ENCODE measurements at places on chromosomes 1 and 21.

DNA sequence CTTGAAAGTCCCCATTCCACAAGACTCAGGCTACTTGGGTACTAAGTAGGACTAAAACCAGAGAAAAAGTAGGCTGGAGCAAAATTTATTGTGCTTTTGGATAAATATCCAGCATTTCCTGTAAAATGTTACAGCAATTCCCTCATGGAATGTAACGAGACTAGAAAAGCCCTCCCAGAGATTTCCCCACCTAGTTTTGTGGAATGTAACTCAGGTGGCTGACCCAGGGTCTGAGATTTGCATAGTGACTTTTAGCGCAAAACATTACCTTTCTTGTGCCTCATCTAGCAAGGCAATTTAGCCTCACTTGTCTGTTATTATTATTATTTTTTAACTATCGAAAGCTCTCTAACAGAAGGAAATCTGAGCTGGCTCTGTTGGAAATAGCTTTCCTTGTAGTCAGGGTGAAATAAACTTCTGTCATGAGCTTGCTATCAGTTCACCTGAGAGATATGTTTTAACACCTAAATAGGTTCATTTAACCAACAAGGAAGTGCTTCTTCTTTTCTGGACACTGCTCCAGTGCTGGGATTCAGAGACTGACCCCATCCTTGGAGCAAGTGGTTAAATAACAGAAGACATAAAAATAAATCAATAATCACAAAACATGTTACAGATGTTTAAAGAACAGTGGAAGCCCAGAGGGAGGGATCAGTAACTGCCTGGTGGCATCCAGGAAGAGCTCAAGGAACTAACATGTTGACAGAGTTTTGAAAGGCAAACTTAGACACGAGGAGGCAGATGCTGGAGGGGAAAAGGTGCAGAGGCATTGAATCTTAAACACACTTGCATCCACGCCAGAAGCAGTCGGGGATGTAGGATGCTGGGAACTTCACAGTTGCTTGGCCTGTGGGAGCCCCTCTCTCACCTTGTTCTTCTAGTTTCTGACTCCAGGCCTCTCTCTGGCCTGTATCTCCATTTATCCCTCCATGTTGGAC lies 68.3 kb upstream of the RHOU start:
- DNase-seq, result no peak

DNA sequence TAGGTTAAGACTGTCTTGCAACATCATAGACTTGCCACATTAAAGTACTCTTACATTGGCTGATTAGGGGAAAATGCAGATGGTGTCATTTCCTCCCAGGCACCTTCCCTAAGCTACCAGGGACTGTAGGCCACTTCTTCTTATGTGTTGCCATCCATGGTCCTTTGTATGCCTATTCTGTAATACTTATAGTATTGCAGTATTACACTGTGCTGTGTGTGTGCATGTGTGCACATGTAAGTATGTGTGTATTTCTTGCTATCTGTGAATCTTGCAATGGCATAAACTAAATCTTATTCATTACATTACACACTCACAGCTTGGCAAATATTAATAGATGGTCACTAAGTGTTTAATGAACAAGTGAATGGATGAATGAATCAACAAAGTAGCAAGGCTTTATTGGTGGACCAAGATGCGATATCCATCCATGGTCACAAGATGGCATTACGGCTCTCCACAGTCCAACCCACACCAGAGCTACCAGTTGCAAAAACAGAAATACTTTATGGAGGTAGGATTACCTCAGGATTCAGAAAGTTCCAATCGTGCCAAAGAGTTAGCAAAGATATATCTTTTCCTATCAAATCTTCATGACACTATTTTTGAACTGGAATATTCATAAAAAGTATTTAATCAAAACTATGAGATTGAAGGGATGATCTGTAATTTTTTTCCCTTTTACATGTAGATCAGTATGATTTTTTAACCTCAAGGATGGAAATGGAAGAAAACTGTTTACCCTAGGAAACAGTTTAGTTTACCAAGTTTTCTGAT lies 160.2 kb downstream of the DENND1B start:
- DNase-seq, result peak; percentile 21

DNA sequence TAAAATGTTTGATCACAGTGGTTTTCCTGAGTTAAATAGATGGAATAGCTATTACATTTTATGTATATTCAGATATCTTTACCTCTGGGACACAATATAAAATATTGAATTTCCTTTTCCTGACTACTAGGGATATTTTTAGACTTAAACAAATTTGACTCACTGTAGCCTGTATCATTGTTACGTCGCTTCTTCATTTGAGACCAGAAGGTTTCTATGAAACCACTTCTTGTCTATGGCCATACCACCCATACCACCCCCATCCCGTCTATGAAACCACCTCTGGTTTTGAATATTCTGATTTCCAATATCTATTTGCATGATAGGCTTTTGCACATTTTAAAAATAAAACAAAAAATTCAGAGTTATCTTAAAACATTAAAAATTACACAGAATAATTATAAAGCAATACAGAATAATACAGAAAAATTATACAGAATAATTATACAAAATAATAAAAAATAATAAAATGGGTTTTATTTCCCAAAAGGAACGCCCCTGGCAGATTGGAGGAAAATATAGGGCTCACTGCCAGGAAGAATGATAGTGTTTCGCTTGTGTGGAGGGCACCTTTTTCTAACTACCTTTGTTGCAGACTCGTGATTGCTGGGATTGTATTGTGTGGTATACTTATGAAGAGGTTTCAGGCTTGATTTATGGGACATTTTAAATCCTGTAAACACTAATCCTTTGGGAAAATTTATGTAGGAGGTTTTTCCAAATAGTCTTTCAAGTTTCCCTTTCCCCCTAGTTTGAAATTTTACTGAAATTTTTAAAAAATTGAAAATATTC lies 4.7 kb downstream of the SPEN start:
- peak; percentile 19 for DNase-seq

- no peak for DNase-seq
Observed at GRCh38 chr1:52268372-52268771, 97.6 kb downstream of the CC2D1B start.

GRCh38 chr1:155256058-155256852 lies 972 bp upstream of the ENTREP3 start:
- no peak for DNase-seq

DNA sequence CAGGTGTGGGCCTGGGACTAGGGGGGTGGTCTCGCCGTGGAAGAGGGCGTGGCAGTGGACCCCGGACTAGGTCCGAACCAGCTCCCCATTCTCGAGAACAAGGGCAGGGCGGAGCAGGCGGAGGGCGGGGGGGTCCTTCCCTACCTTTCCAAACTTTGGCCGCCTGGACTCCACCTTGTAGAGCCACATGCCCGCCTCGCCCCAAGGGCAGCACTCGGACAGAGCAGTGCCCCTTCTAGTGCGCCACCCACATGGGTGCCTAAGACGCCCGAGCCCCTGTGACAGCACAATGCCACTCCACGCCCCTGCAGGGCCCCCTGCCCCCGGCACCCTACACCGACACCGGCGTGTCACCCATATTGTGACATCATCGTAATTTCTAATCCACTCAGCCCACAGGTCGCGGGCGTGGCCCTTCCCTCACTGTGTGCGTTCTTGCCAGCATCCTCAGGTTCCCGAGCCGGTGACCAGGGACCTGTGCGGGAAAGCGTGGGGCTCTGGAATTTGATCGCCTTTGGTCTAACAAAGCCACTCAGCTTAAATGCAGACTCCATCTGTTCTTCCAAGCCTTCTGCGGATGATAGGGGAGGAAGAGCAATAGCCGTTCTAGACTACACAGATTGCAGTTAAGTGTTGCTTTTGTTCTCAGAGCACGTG lies 553 bp upstream of the STMN1 start:
- peak; percentile 44 for DNase-seq

DNA sequence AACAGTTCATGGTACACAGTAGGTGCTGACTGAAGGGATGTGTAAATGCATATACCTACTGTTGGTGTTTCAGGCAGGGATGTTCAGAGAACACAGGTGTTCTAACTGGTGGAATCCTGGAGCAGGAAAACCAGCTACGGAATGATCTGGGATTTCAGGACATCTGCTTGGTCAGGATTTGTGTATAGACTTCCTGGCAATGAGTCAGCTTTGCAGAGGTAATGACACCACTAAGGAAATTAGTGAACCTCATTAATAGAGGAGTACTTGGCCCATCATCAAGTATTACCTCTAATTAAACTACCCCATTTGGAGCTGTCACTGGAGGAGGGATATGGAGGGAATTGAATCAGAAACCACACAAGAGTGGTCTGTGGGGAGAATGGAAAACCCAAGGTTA lies 7.3 kb downstream of the MRPL37 start:
- DNase-seq, result no peak

- DNase-seq, result no peak
Observed at GRCh38 chr1:1908506-1908791, 6.6 kb upstream of the CALML6 start.

DNA sequence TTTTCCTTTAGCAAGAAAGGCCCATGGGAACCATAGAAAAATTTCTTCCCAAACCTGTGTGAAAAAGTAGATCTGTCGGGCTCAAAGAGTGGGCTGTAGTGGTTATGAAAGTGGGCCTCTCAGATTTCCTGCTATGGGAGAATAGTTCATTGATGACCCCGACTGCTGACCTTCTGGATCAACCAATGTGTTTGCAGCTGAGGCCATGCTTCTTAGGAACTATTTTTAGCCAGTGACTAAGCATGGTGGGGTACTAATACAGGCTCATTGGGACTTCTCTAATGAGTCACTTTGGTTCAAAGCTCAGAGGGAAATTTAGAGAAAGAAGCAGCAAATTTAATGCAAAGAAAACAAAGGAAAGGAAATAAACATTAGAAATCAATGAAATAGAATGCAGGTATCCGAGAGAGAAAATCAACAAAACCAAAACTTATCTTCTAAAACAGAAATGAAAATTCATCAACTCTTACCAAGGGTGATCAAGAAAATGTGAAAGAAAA lies 12.6 kb upstream of the PSMA5 start:
- DNase-seq, result peak; percentile 5

DNA sequence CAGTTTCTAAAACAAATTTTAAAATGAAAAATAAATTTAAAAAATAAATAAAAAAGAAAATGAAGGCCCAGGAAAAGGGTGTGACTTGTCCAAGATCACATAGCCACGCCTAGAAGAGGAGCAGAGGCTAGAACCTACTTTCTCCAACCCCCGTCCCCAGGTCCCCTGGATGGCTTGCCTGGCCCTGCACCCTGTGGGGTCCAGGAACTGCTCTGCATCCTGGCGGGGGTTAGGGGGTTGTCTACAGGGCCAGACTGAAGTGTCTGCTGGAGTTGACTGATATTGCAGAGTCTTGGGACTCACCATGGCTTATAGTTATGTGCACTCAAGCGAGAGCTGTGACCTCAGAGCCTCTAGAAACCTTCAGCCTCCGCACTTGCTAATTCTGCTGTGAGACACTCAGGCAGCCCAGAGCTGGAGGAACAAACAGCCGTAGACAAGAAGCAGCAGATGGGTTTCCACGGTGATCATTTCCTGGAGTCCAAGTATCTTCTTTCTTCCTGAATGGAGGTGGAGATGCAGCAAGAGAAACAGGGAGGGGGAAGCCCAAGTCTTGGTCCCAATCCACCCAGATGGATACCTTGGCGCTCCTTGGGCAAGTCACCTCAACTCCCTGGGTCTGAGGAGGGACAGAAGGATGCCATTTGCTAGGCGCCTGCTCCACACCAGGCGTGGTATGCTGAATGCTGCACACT lies 5.2 kb upstream of the EXTL1 start:
- DNase-seq, result no peak

GRCh38 chr1:184952428-184952827 lies 21.9 kb downstream of the NIBAN1 start:
- no peak for DNase-seq

GRCh38 chr1:175471039-175471800 lies 272.2 kb downstream of the TNR start:
- DNase-seq, result no peak

GRCh38 chr1:71778940-71779339 lies 503.4 kb downstream of the NEGR1 start:
- DNase-seq, result no peak

DNA sequence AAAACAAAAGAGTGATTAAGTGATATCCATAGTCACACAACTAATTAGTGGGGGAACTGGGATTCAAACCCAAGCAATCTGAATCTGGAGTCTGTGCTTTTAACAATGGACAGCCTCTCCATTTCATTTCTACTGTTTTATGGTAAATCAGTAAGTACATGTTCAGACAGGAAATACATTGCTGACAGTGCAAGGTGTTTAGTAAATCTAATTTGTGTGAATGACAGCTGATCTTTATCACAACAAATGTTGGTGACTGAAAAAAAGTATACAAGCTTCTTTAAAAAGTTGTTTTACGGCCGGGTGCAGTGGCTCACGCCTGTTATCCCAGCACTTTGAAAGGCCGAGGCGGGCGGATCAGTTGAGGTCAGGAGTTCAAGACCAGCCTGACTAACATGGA lies 20.6 kb downstream of the DONSON start:
- DNase-seq, result no peak

GRCh38 chr1:94121411-94121821 lies 468 bp upstream of the ABCA4 start:
- DNase-seq, result no peak

DNA sequence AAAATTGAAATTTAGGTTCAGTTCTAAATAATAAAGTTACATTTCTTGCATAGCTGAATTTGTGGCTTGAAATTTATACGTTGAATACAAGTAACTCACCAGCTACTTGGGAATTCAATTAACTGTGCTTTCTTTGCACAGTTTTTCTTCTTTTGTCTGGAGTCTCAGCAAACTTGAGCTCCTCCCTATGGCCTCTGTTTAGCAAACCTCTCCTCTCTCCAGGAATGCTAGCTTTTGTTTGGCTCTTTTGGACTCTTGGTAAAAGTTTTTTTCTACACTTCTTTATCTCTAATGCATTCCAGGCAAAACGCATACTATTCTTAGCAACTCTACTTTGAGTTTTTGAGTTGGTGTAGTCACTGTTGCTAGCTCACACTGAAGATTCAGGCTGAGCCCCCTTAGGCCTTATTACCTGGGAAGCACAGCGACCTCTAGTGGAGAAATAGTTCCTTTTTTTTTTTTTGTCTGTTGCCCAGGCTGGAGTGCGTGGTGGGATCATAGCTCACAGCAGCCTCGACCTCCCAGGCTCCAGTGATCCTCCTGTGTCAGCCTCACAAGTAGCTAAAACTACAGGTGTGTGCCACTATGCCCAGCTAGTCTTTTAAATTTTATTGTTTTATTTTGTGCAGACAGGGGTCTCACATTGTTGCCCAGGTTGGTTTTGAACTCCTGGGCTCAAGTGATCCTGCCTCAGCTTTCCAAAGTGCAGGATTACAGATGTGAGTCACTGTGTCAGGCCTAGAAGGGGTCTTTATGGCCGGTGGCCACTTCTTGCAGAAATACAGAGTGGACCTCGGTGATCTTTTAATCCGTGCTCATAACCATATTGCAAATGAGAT lies 61.7 kb downstream of the CASQ2 start:
- peak; percentile 6 for DNase-seq

DNA sequence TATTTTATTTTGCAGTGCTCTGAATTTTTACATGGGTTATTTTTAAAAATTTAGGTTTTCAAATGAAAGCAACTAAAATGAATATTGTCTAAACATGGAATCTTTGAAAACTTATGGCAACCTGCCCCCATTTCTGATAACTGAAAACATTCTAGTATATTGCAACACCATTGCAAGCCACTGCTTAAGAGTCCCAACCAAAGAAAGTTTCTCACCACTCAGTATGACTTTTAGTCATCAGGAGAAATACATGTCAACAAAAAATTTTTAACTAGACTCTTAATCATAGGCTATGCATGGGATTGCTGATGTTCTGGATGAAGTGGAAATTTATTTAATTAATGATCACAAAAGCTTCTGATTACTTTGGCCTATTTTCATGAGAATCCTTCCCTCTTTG lies 112.1 kb downstream of the TNFSF18 start:
- DNase-seq, result no peak

GRCh38 chr1:87367549-87367948 lies 38.9 kb downstream of the LMO4 start:
- no peak for DNase-seq

- DNase-seq, result no peak
Observed at GRCh38 chr1:51423073-51423821, 92.9 kb upstream of the TTC39A start.
